Anterior cingulate cortex (tissue), 58 donors: ENCODE measurements at places on chromosomes 7 and 10.

DNA sequence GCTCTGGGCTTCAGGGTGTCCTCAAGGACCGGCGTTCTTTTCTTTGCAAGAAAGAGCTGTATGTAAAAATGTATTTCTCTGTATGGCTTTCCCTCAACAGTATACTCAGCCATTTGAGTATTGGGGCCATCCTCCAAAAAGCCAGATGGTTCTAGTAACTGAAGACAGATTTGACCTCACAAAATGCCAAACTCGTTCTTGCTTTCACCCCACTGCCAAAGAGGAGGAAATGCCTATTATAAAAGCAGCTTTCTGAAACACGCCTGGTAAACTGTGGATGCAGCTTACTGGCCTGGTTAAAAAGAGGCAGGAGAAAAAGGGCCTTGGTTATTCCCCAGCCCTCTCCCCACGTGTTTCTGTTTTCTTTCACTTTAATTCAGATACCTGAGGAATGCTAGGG, 7.7 kb upstream of the HTR5A start:
- DNase-seq, result no peak

DNA sequence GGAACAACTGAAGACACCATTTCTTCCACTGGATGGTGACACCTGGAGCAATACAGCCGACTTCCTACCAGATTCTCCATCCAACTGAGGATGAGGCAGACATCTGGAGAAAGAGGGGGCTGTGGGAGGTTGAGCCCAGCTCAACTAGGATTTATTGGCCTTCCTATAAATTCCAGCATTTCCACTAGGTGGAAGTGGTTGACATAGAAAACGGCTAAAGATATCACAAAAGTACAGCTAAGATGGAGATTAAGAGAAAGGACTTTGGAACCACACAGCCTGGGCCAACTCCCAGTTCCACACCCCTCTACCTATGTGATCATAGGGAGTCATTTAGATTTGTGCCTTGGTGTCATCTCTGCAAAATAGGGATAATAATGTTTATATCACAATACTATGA, 61.3 kb upstream of the CAV2 start:
- DNase-seq, result no peak

- no peak for DNase-seq
These were observed 38.2 kb downstream of the CDH23 start for GRCh38 chr10:71434760-71435394.

DNA sequence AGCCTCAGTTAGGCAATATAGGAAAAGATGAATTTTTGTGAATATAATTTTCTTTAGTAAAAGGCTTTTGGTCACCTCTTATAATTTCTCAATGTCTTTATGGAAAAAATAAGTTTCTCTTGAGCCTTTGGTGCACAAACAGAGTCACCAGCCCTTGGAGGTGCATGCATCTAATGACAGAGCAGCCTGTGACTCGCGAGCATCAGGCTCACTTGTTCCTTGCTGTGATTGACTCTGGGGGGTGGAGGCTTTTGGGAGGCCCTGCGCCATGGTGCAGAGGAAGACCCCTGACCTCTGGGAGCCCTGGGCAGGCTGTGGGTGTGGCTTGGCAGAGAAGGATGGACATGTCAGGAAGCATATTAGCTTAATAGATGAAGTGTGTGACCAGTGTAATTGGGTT, 60.2 kb downstream of the FIGNL1 start:
- no peak for DNase-seq

DNA sequence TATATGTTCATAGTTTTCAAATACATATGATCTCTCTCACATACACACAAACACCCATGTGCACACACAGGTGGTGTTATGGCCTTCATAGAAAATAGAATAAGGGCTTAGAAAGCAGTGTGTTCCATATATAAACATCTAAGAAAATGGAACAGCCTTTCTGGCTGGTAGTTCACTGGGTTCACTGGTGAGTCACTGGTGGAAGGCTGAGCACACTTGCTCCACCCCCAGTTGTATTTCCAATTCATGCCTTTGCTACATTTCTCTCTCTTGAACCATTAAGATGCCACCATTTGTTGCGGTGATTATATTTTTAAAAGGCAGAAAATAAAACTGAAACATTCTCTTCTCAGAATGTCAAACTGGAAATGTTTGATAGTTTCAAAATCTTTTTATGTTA, 252.1 kb downstream of the GLI3 start:
- DNase-seq, result no peak

DNA sequence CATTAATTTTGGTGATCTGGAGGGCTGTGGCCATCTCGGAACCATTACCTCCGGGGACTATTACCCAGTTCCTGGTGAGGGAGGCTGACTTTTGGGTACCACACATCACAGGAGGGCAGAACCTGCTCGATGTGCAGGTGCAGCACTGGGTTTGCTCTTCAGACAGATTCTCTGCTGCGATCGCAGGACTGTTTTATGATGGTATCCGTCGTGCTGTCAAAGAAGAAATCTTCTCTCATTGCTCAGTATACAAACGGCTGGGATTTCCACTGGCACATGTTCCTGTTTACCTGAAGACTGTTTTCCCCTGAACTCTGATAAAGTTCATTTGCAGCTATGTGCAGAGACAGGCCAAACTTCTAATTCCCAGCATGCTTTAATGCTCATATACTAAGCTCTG, 27.2 kb upstream of the SHH start:
- no peak for DNase-seq

DNA sequence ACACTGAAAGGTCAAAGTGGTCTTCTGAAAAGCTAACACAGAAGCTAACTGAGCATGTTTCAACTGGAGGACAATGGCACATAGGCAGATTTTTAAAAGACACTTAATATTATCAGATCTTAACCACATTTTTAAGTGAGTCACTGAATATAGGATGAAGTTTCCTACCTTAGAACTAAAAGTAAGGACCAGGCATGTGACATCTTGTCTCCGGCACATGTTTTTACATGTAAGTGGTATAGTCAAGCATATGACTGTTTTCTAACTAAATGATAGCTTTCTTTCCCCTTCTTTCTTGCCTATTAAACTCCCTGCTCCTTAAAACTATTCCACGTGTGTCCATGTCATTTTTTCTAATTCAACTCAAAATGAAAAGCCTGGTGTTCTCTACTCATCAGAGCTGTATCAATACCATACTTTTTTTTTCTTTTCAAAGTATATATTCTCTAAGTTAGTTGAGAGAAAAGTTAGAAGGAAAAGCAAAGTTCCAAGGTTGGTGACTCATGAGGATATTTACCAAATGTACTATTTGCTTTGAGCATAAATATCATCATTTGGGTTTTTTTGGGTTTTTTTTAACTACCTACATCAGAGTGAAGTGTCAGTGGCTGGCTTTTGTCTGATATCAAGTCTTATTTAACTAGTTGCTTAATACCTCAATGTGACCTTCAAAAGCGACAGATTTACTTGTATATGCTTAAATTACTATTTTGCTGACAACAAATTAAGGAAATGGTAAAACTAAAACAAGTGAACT, 127.5 kb downstream of the CRPPA start:
- DNase-seq, result no peak

- DNase-seq, result no peak
These were observed 244.6 kb downstream of the BUB3 start for GRCh38 chr10:123398756-123399155.

GRCh38 chr7:37336259-37336658, 112.4 kb downstream of the ELMO1 start:
- DNase-seq, result no peak

DNA sequence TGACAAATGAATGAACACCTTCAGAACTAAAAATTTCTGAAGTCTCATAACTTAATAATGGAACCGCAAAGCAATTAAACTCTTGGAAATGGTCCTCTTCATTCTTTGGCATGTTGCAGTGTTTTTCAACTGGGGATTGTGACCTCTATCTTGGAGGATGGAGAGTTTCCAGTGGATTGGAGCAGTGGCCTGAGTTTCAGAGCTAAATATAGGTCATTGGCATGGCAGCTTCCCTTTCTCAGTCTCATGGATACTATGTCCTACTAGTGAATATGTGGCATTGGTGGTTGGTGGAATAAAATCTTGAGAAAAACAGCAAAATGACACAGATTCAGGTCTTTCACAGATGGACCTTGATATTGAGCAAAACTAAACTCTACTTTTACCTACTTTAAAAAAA, 24.1 kb upstream of the EPC1 start:
- no peak for DNase-seq
